DMS153 (cell line): ENCODE measurements at places on chromosomes 7 and 10.

DNA sequence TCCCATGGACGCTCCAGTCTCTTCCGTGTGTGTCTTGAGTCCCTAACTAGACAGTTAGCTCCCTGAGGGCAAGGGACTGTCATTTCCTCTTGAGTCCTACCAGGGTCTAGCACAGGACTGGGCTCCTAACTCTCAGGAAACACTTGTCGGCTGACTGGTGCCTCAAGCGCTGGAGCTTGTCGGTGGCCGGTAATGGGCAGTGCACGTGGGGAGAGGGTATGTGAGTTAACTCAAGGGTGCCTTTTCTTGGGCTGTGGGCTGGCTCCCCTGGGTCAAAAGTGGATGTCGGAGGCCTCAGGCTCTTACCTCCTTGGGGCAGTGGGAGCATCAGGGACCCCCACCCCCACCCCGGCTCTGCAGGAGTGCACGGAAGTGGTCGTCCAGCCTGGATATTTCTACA lies 32.9 kb downstream of the ZNF775 start:
- DNase-seq: no peak

DNA sequence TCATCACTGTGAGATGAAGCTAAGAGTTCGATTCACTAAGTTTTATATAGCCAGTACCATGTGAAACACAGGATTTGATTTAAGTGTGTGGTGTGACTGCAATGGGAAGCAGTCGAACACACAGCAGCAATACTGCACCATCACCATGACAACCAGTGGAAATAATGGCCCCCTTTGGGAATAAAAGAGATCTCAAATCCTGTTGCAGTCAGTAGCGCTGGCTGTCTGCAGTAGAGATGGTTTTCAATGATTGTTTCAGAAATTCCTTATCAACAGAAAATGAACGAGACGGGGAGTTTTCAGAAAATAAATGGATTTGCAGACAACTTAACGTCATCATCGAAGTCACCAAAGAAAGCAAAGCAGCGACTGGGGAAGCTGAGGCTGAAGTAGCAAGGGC lies 91.0 kb downstream of the PTPRE start:
- no peak for DNase-seq

GRCh38 chr7:94562525-94562924 lies 52.9 kb downstream of the CASD1 start:
- DNase-seq: no peak

GRCh38 chr7:32515890-32516550 lies 20.7 kb downstream of the AVL9 start:
- no peak for DNase-seq

DNA sequence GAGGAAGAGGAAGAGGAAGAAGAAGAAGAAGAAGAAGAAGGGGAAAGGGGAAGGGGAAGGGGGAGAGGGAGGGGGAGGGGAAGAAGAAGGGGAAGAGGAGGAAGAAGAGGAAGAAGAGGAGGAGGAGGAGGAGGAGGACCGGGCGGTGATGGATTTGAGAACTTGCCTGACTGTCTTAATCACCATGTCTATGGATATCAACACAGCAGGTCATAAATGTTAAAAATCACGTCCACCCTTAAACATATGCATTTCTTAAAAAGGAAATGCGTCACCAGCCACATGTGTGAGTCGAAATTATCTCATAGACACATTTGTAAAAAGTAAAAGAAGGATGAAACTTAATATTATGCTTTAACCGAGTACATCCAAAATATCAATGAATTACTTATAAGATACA lies 42.1 kb upstream of the INSIG1 start:
- DNase-seq: no peak

DNA sequence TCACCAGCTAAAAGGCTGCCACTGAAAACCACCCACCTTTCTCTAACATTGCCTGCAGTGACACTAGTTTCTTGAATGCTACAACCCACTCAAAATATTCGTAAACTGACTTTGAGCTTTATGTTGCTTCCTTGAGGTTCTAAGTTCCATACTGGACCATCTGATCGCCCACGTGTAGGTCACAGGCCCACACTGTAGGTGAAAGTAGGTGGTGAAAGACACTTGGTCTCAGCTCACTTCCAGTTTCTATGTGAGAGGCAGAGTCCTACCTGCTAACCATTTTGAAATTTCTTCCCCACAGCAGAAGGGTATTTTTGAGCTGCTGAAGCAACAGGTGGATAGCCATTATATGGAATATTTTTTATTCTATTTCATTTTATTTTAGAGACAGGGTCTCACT lies 97.3 kb downstream of the MYO3A start:
- no peak for DNase-seq

DNA sequence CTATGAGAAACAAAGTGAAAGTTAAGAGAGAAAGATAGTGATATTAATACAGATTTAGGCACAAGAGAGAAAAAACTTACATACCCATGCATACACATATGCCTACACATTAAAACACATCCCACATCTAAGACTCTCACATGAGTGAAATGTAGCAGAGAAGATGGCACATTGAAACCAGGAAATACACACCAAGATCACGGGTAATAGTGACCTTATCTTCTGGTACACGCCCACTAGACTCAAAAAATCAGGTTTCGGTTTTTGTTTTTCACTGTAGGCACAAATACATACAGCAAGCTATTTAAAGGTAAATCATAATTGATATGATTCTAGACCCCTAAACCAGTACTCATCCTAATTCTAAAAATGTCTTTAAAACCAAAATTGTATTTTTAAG lies 225.2 kb upstream of the TAC1 start:
- no peak for DNase-seq

GRCh38 chr10:103445767-103446567 lies 6.2 kb downstream of the CALHM2 start:
- DNase-seq: no peak

GRCh38 chr10:62830679-62831078 lies 14.5 kb upstream of the EGR2 start:
- DNase-seq: no peak

DNA sequence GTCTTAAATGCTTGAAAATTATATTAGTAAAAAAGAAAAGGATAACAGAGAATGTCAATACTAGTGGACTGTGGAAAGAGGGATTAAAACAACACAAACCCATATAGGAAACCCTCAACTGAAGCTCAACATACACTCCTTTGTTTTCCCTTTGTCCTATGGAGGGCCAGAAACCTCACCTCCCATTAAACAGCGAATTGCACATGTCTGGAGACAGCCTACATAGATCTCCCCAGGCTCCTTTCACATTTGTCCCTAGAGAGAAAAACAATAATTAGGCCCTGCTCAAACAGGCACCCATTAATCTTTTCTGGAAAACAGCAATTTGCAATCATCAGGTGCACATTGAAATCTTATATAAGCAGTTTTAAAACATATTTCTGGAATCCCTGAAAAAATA lies 87.6 kb upstream of the SEMA3D start:
- DNase-seq: no peak

GRCh38 chr7:103964269-103964668 lies 25.2 kb downstream of the RELN start:
- DNase-seq: no peak

- DNase-seq: no peak
Measured at GRCh38 chr10:85317827-85318226, 989.4 kb downstream of the CCSER2 start.

DNA sequence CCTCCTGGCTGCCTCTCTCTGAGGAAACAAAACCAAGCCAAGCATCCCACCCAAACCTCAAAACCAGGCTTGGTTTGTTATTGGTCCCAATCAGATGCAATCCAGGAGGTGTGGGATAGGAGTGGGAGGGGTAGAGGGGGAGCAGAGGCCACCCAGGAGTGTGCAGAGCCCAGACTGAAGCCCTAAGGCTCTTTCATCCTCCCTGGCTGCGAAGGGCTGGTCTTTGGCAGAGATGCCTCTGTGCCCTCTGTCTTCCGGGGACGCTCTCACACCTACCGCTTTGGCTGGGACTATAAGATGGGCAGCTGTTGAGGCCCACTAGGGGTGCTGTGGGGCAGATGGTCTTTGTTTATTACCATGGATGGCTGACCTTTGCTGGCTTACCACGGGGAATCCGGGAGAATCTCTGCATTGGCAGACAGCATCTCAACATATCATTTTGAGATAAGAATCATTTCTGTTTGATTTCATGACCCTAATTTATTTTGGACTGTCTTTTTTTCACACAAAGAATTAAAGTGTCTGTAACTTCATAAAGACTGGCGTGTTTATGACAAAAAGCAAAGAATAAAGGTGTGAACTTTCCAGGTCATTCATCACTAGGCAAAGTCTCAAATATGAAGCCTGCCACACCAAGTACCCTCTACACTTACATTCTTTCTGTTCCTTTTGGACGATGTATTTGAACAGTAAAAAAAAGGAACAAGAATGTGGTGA lies 6.5 kb upstream of the DENND2A start:
- DNase-seq: peak; percentile 57

- no peak for DNase-seq
Measured at GRCh38 chr10:95745501-95745900, 10.5 kb upstream of the ENTPD1 start.

- DNase-seq: no peak
Measured at GRCh38 chr7:132882714-132883428, 199.0 kb downstream of the CHCHD3 start.

- no peak for DNase-seq
Measured at GRCh38 chr10:112761256-112761655, 188.8 kb upstream of the TCF7L2 start.

DNA sequence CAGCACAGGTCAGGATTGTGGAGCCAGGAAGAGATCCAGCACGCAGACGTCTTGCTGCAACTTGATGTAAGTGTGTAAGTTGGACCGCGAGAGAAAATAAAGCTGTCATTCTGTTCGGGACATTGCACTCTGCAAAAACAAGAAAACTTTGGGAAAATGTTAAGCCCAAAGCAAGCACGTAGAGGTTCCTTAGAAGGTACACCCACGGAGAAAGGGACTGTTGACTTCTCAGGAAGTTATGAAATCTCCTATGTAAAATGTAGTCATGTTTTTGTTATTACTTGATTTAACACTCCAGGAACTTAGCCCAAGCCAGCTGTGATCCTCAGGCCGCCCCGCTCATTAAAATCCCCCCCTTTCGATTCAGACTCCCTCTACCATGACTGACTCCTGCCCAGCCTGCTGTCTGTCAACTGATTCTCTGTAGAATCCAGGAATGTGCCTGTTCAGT lies 196.1 kb upstream of the TCF7L2 start:
- no peak for DNase-seq

GRCh38 chr7:139118234-139118804 lies 8.8 kb upstream of the ZC3HAV1 start:
- no peak for DNase-seq

DNA sequence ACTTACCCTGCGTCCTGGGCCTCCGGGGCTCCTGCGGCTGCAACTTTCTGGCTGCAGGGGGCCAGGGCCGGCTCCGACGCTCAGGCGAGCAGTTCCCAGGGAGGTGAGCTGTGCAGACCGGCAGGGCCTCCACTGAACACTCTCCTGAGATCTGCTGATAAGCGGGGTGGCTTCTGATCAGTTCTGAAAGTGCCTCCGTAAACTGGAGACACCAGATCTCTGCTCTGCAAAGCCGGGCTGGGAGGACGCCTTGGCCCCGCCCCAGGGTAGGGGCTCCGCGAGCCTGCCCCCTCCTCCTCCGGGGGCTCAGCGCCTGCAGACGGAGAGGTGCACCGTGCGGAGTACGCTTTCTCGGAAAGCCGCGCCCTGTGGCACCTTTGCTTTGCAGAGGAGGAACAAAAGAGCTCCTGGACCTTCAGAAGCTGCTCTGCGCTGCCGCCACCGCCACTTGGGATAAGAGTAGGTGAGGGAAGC lies 141.3 kb upstream of the VKORC1L1 start:
- DNase-seq: peak; percentile 19

DNA sequence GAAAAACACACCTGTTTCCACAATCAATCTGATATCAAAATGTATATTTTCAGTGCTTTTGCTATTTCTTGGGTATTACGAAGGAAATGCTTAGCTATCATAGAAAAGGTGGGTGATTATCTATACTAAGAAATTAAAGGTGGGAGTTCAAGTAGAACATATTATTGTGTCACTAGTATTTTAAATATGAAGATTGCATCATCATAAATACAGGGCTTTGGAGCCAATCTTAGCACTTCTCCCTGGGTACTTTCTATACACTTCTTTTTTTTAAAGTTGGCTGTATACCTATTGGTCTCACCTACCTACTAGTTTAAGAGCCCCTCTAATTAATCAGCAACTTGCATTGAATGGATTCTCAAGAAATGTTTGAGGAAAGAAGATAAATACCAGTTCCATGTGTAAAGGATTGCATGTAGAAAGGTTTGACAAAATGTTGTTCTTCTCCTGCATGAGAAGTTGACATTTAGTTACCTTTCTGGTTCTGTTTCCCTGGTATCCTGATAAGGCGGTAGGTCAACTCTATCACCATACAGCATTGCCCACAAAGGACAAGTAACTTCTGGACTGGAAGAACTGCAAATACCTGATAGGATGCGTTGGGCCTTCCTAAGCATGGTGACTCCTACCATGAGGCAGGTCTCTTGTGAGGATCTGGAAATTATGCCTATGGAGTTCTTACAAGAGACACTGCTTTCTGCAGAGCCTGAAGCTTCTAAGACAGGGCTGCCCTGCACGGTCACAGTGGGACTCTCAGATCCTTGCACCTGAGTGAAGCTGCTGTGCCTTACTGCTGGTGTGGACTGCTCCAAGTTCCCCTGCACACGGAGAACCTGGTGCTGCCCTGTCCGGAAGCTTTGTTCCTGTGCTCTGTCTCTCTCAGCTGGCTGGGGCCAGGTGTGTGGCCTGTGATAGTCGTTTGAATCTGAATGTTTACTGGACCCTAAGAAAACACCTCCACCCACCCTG lies 32.1 kb upstream of the PDSS1 start:
- DNase-seq: no peak
